ENCODE measurements at places on chromosomes 5 and 9. TPM values are rescaled to one million over a fixed set of nuclear protein-coding genes. Genes with fewer than 3 reads are reported as not detected.

DNA sequence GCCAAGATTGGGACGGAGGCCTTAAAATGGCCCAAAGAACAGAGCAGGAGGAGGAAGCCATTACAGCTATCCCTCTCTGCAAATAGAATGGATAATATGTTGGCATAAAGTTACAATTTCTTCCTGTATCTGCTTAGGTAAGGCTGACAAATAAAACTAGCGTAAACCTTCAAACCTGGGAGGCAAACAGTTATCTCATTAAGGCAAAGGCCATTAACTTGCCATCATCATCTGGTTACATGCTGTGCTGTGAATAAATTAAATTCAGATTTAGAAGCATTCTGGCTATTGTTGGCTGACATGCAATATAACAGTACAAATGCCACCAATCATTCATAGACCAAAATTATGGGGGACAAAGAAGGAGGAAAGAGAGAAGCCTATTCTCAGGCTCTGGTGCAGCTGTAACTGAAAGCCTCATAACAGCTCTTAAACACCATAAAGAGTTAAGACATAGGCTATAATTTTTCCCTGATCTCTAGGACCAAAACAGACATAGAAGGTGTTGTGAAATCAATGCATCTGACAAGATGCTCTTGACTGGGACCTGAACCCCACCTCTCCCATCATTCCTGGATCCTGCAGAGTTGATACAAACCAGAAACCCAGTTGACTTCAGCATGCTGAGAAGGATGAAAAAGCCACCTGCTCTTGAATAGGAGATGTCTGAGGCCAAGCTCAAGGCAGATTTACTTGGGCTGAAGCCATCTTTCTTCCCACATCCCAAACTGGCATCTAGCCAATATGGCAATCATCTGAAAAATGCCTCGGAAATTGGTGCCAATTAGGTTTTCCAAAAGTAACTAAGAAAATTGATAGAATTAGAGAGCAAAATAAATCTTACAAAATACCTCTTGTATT, 62.5 kb downstream of the PLCXD3 start:
- DNase-seq, result no peak
- no peak overlapping the region for H3K4me3 ChIP-seq
- no peaks in the 10 kb centered on the region for H3K27me3 ChIP-seq

C9orf152 gene
- total RNA-seq, result 3.4 TPM

- H3K4me3 ChIP-seq, result no peak overlapping the region
- no peak for DNase-seq
- H3K27ac ChIP-seq, result no peak overlapping the region
- no peaks in the 10 kb centered on the region for H3K36me3 ChIP-seq
These were observed 15.3 kb downstream of the AP3S1 start for GRCh38 chr5:115857057-115857479.

ZFP37 gene
- 0.33 TPM for total RNA-seq

F2RL2 gene
- 0.78 TPM for total RNA-seq

GRCh38 chr5:59066367-59067163, 483.7 kb downstream of the RAB3C start:
- no peak overlapping the region for H3K4me3 ChIP-seq
- no peaks in the 10 kb centered on the region for H3K27me3 ChIP-seq
- H3K36me3 ChIP-seq, result no peaks in the 10 kb centered on the region
- DNase-seq, result no peak
